ENCODE measurements at places on chromosomes 6 and 20.

- DNase-seq = no peak
These were observed 473.5 kb upstream of the SPTLC3 start for GRCh38 chr20:12535316-12535715.

- no peak for DNase-seq
These were observed 39.9 kb upstream of the SAMD5 start for GRCh38 chr6:147468634-147469033.

- DNase-seq = peak; percentile 18
These were observed 64.9 kb upstream of the BHLHE23 start for GRCh38 chr20:63071541-63072181.

GRCh38 chr6:148848915-148849314, 102.1 kb downstream of the UST start:
- no peak for DNase-seq

- no peak for DNase-seq
These were observed 24.1 kb upstream of the EPB41L1 start for GRCh38 chr20:36130390-36130789.

- no peak for DNase-seq
These were observed 59.9 kb downstream of the HECA start for GRCh38 chr6:139194740-139195139.

DNA sequence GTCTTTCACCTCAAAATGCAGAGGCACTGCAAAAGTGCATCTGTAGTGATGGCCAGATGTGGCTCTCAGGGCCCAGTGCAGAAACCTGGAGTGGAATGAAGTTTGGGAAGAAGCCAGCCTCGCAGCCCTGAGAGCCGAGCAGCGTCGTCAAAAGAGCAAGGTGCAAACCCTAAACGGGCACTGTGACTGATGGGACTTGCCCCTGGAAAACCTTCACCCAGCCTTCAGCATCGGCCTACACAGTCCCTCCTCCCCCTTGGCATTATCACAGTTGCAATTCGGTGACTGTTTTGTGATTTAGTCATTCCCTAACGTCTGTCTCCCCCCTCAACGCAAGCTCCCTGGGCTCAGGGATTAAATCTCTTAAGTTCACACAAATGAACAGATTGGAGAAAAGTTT, 38.6 kb downstream of the TAF4 start:
- no peak for DNase-seq

DNA sequence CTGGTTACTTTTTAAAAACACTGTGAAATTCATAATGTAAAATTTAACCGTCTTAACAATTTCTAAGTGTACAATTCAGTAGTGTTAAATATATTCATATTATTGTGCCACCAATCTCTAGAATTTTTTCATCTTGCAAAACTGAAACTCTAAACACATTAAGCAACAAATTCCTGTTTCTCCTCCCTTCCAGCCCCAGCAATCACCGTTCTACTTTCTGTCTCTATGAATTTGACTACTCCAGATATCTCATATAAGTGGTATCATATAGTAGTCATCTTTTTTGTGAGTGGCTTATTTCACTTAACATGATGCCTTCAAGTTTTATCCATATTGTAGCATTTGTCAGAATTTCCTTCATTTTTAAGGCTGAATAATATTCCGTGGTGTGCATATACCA, 44.7 kb downstream of the RSPH3 start:
- DNase-seq = no peak

DNA sequence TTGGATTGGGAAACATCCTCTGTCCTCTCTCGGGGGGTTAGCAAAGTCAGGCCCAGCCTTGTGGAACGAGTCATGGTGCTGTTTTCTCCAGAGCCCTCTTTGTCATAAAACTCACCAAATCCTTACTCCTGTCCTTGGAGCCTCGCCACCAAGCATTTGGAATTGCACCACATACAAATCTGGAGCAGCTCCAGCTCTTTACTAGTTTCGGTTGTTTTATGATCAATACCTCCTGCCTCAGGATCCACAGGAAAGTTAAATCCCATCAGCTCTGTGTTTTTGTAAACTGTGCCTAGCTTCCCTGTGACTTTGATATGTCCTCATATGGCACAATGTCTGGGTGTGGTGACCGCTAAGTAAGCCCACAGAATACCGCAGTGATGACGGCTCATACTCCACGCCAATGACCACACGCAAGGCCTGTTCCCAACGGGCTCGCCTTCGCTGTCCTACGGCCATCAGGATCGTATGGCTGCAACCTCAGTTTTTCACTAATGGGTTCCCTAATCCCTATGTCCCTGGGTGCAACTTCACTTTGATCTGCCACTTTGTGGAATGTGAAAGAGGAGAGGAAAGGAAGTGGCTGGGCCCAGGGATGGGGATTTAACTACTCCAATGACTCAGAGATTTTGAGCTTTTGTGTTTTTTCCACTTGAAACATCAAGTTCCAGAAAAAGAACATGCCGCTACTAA, 111.3 kb upstream of the FOXQ1 start:
- no peak for DNase-seq
